ENCODE measurements at places on chromosomes 11 and 22.

DNA sequence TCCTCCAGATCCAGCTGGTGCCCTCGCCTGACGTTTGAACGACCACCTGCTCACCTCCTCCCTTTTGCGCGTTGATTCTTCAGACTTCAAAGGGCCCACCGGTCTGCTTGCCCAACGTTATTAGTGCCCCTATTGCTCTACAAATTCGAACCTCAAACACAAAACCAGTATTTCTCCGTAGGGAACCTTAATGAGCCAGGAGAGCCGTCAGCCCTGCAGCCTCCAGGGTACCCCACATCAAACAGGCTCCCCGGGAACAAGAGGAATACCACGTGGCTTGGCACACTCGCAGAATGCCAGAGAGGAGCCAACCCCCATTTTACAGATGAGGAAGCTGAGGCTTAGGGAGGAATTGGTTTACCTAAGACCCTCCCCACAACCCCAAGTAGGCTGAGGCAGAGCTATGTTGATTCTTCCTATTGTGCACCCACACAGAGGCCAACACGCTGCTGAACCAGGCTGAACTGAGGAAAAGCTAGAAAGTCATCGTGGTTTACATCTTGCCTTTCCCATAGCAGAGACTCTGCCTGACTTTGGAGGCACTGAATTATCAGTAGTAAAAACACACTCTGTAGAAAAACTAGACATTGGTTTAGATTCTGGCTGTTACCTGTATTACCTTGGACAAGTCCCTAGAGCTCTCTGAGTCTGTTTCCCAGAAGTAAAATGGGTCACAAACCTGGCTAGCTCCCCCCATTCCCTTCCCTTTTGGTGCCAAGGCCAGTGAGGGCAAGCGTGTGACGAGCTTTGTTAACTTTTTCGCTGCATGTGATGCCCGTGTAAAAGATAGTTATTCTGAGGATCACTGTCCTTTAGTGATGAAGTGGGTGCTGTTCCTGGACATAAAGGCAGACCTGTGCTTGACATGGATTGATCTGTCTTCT is 764 bp downstream of the TKFC start:
- DNase-seq = no peak

- no peak for DNase-seq
These were observed 40.3 kb downstream of the ALX4 start for GRCh38 chr11:44269369-44270351.

DNA sequence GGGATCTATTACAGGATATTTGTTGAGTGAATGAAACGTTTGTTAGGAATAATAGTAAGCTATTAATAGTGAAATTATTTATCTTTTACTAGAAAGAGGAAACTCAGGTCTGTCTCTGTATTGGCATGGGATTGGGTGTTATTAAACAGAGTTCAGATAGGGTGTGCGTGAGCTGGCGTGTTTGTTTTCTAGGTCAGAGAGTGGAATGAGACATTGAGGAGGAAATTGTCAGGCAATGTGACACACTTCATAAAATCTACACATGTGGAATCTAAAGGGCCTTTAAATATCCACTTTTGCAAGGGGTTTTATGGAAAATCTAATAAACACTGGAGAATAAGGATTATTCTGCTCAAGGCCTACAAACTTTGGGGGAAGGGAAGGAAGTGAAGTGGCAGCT is 552.9 kb downstream of the NTM start:
- no peak for DNase-seq

DNA sequence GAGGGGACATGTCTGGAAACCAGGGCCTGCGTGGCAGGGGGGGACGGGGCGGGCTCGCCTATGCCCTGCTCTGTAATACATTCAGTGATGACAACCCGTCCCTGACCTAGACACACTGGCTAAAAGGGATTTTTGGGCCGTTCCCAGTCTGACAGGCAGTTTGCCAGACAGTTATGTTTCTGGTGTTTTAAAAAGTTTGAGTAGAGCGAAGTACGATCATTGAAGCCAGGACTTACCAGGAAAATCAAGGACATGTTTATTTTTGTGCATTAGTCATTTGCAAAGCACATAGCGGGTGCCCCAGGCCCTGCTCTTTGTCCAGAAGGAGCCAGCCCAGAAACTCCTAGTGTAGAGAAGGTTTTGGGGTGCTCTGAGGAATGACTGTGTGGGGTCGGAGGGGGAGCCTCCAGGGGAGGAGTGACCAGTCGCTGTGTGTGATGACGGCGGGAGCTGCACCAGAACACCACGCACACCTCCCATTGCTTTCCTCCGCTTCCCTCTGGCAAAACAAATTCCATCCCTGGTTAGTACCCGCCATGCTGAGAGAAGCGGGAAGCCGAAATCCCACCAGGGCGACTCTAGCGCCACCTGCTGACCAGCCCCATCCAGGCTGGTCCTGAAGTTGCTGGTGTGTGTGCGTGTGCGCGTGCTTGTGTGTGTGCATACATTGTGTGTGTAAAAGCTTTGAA is 50.8 kb downstream of the FBLN1 start:
- peak; percentile 40 for DNase-seq

DNA sequence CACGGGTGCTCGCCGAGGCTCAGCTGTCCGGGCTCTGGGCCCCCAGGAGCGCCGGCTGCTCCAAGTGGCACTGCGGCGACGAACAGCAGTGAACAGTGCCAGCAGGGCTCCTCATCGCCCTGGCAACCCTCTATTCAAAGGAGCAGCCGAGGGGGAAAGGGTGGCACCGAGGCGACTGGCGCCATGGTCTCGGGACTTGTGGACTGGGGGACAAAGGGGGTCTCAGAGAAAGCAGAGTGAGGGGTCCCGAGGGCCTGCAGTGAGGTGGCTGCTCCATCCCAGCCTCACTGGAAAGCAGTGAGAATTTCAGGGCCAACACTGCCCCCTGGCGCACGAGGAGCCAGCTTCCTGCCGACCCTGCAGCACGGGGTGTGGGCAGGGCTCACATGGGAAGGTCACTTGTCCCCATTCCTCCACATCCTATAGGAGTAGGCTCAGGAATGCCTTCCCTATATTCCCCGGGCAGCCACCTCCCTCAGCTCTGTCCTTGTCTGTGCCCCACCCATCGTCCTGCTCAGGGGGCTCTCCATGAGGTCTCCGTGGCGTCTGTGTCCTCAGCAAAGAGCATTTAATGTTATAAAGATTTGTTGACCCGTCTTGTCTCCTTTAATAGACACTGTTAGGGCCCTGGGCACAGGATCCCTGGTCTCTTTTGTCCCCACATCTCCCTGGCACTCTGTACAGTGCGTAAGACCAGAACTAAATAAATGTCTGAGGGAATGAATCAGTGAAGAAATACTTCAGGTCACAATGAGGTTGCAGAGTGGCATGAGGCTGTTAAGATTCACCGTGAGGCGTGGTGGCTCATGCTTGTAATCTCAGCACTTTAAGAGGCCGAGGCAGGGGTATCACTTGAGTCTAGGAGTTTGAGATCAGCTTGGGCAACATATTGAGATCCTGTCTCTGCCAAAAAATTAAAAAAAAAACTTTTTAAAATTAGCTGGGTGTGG is 26.4 kb downstream of the LRFN4 start:
- peak; percentile 48 for DNase-seq

- no peak for DNase-seq
These were observed 93.2 kb downstream of the LDLRAD3 start for GRCh38 chr11:36037031-36037430.

GRCh38 chr11:82776377-82776776 is 42.7 kb upstream of the FAM181B start:
- DNase-seq = no peak
